ENCODE measurements at places on chromosomes 16 and 17.

- DNase-seq: no peak
These were observed 52.1 kb upstream of the TNRC6A start for GRCh38 chr16:24677388-24677787.

DNA sequence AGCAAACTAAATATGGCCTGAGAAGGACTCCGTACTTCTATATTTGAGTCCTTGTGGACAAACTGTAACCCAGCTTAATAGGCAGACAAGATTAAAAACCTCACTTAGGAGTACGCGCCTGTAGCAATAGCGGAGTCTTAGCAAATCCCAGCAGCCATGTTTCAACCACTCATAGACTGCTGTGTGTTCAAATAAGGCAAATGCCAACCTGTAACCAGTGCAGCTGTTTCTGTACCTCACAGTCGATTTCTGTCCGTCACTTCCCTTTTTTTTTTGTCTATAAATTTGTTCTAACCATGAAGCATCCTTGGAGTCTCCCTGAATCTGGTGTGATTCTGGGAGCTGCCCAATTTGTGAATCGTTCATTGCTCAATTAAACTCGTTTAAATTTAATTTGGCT is 30.2 kb downstream of the TANC2 start:
- DNase-seq: no peak

DNA sequence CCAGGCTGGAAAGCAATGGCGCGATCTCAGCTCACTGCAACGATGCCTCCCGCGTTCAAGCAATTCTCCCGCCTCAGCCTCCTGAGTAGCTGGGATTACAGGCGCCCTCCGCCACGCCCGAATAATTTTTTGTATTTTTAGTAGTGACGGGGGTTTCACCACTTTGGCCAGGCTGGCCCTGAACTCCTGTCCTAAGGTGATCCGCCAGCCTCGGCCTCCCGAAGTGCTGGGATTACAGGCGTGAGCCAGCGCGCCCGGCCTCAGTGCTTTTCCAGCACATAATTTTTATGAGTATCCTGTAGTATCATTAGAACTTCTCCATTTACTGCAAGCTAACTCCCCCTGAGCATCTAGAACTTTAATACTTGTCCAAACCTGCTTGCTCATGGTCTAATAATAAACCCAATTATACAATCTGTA is 1.8 kb downstream of the UBE2G1 start:
- no peak for DNase-seq

GRCh38 chr16:59342669-59343068 is 608.6 kb upstream of the GOT2 start:
- DNase-seq: no peak

Data from GM10248 (cell line).